ENCODE measurements at places on chromosomes 11 and 22.

DNA sequence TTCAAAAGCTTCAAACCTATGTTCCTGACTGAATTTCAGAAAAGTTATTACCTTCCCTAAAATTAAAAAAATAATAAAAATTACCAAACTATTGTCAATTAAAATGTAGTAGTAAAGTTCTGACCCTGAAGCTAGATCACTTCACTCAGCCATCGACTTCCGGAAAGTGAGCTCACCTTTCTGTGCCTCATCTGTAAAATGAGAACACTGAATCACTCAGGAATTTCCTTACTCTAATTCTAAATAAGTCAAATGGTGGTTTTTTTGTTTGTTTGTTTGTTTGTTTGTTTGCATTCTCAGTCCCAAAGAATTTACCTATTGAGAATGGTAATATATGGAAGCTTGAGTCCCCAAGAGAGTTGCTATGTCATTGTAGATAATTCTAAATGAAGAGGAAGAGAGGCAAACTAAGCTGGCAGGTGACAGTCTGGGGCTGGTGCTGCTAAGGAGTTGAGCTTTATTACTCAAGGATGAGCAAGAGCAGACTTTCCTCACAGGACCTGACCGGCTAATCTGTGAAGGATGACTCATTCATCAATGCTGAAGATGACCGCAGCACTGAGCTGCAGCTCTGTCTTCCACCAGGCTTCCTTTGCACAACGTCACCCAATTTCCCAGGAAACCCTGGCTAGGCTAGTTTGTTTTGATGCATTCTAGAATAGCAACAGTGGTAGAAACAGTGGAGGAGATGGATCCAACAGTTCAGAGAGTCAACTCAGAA is 248.8 kb downstream of the RAB38 start:
- no peak for DNase-seq

- DNase-seq = no peak
These were observed 138.9 kb upstream of the MTNR1B start for GRCh38 chr11:92830377-92831155.

DNA sequence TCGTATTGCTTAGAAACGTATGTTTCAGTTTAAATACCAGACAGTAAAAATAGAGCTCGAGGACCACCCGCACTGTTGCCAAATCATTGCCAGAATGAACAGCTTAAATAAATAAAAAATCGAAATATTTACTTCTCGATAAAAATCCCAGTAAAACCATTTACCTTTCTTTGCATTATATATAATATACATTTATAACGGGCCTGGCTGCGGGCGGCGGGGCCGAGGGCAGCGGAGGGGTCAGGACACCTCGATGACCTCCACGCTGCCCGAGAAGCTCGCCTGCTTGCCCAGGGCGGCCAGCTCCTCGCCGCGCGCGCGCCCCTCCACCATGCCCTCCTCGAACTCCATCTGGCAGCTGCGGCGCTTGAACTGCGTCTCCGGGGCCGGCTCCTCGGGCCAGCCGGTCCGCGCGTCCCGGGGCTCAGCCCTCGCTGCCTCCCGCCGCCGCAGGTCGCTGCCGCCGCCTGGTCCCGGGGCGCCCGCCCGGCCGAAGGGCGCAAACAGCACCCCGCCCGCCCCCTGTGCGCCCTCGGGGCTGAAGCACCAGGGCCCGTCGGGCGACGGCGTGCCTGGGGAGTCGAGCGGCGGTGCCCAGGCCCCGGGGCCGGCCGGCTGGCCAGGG is 15.7 kb downstream of the DUSP8 start:
- no peak for DNase-seq

DNA sequence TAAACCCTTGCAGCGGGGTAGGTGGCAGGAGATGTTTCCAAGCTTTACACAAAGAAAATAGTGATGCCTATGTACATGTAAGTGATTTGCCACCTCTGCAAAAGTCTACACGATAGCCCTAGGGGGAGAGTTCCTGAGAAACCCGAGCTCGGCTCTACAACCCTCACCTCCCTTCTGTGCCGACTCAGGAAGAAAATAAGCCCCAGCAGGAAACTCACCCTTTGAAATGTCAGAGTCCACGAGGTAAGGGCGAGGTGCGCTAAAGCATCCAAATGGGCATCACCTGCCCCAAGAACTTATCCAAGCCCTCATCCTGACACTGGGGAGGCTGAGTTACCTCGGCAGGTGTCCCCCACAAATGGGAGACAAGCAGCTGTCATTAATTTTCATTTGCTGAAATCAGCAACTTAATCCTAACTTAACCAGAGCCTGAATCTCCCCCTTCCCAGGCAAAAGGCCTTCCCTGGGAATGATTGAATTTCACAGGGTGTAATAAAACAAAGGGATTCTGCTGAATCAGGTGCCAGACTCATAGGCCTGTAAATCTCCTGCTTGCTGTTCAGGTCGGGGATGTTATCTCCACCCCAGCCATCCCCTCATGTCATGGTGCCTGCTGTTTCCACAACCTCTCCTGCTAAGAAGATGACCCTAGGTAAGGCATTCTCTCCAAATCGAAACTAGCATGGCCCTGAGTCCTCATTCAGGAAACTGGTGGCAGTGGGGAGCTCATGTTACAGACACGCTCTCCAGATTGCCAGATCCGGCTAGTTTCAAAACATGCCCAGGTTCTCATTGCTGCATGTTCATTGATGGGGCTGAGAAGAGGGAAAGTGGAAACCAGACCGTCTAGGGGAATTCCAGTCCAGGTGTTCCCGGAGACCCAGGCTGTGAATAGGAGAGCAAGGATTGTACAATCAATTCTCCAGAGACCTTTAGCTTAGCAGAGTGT is 105.3 kb upstream of the KIRREL3 start:
- no peak for DNase-seq

GRCh38 chr11:117187799-117188481 is 9.4 kb downstream of the SIDT2 start:
- peak; percentile 14 for DNase-seq

- DNase-seq = no peak
These were observed 802.4 kb downstream of the TBC1D22A start for GRCh38 chr22:47564651-47565434.

GRCh38 chr11:14967581-14968243 is 4.4 kb downstream of the CALCA start:
- DNase-seq = no peak

DNA sequence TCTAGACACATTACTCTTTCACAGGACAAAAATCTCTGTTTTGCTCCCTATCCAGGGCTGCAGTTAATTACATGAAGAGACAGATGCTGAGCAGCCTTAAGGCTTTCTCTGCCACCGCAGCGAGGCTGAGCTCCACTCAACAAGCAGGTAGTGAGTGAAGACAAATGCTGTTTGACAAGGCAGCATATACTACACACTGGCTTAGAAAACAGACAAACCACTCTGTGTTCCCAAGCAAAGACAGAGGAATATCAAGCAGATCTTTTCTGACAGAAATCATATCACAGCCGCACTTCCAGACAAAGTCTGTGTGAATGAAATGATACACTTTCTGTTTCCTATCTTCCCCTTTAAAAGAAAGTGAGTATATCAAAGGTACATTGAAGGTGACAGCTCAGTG is 368.1 kb downstream of the DCDC1 start:
- no peak for DNase-seq

DNA sequence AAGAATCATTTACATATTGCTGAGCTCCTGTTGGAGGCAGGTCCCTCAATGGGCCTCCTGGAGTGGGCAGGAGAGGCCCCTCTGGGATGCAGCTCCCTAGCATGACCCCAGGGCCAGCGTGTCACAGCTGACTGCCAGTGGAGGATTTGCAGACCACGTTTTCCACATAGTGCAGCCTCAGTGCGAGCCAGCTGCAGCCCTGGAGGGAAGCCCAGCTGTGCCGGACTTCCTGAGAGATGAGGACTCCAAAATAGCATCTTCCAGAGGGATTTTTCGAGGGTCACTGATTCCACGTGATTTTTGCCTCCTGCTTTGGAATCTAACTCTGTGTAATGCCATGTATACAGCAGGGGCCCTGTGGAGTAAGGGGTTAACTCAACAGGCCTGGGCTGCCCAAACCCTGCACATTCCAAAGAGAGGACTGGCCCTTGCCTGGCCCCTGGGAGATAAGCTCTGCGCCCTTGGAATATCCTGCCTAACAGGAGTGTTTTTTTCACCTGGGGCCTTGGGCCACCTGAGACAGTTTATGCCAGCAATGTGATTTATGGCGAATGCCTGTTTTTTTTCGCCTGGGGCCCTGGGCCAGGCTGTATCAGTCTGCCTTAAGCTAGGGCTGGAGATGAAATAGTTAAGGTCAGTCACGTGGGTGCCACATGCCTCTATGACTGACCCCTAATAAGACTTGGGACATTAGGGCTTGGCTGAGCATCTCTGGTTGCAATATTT is 47.4 kb downstream of the RPS6KA4 start:
- no peak for DNase-seq

DNA sequence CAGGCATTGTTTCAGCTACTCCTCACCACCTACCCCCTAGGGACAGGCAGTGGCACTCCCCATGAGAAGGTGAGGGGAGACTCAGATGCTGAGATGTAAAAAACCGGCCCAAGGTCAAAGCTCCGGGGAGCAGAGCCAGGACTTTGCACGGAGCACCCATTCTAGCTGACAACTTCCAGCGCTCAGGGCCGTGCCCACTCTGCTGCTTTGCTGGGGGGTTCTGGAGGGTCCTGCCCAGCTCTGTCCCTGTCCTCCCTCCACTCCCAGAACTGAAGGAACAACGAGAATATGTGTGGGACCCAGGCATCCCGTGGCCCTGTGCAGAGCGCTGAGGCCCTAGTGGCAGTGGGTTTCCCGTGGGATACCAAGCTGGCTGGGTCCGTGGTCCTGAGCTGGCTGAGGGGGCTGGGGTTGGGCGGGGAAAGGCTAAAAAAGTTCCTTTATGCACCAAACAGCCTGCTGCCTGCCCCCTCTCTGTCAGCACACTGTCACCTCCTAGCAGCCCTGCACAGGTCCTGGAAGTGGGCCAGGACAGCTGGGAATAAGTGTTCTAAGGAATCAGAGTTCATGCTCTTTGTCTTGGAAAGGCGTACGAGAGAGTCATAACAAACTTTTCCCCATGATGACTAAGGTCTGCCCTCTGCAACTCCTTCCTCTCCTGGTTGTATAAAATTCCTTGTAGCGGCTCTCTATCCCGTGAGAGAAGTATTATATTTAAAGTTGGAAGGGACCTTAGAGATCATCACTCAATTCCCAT is 1.9 kb downstream of the MS4A10 start:
- no peak for DNase-seq

GRCh38 chr11:36622431-36623136 is 24.5 kb upstream of the RAG2 start:
- no peak for DNase-seq

GRCh38 chr11:117200813-117201657 is 1.9 kb downstream of the TAGLN start:
- no peak for DNase-seq

DNA sequence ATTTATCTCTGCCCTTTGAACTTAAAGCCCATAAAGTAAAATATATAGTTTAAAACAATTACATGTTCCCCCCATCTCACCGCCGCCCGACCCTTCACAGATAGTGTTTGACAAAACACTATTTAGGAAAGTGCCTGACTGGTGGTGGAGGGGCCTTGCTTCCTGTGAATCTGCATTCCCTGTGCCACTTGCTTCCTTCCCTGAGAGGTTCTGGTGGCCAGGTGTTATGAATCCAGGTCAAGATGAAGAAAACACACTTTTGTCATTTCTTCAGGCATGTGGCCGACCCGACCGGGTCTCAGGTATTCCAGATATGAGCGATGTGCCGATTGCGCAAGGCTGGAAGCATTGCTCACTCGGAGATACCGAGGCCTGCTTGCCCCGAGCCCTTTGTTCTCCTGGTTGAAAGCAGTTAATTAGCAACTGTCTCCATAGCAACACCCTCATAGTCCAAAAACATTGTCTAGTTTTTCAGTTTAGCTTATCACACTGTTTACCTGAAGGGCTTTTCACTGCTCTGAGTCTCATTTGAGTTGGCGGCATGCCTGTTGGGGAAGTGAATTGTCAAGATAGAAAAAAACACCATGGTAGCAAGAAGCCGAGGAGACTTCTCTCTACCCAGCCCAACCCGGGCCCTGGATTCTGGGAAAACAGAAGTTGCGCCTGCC is 128.3 kb downstream of the TEAD1 start:
- no peak for DNase-seq

GRCh38 chr11:22130462-22131053 is 62.3 kb upstream of the ANO5 start:
- DNase-seq = no peak

- no peak for DNase-seq
These were observed 18.7 kb downstream of the MRGPRX4 start for GRCh38 chr11:18191376-18191775.

Data from activated naive CD8-positive, alpha-beta T cell treated with anti-CD3 and anti-CD28 coated beads, Interleukin-2, amount 10 ng/mL, durations not matched to agents 7 days and 5 days (primary cell).